Muscle of back (tissue), 13 donors: ENCODE measurements at places on chromosomes 5 and 9. TPM values are rescaled to one million over a fixed set of nuclear protein-coding genes. Genes with fewer than 3 reads are reported as not detected.

ADGRD2 gene
- polyA plus RNA-seq = not detected

ADGRV1 gene
- polyA plus RNA-seq = 1.4 TPM

PPP2R2B gene
- polyA plus RNA-seq = 6.0 TPM

PKD2L2 gene
- polyA plus RNA-seq = 0.52 TPM

SAXO1 gene
- 0.16 TPM for polyA plus RNA-seq

PHYHD1 gene
- polyA plus RNA-seq = 42.1 TPM

SLU7 gene
- 36.7 TPM for polyA plus RNA-seq

SVEP1 gene
- polyA plus RNA-seq = 24.5 TPM

PCDHB2 gene
- polyA plus RNA-seq = 4.5 TPM

ENTPD8 gene
- 0.71 TPM for polyA plus RNA-seq

- no peak for DNase-seq
Observed at GRCh38 chr9:97904725-97905124, 17.6 kb downstream of the TRMO start.

GRCh38 chr5:82295959-82296531 lies 17.9 kb upstream of the RPS23 start:
- no peak for DNase-seq

- peak; percentile 58 for DNase-seq
Observed at GRCh38 chr9:127059765-127060361, 62.6 kb downstream of the ANGPTL2 start.

- DNase-seq = no peak
Observed at GRCh38 chr5:92553326-92553725, 1027.7 kb downstream of the NR2F1-AS1 start.

DNA sequence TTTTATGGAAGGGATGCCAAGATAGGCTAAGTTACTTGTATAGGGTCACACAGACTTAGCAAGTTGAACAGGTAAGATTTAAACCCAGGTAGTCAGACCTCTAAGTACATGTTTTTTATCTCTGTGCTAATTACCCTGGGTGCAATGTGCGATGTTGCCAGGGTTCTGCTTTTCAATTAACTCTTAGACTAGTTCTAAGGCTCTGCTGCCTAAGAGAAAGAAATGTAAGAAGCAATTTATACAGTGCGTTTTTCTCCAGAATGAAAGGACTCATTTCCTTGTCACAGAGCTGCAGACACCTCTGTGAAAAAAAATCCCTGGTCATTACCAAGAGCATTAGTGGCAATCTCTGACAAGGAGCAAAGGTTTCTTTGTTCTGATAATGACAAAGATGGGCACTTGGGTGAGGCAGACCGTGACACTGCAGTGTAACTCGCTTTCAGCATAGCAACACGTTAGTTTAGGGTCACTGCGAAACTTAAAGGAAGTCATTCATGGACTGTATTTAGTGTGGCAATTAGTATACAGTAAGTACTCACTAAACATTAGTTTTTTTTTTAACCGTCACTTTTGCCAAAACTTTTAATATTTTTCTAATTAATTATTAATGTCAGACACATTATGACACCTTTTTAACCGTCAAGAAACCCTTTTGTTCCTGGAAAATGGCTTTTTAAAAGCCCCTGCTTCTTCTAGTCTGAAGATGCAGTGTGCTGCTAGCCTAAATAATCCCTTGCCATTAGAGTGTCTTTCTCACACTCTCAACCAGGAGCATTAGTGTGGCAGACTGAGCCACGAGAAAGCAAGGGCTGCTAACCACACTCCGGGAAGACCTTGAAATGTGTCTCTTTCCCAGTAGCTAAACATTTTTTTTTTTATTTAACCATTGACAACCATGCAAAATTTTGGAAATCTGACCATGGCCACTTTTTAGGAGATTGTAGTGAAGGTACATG lies 520.0 kb upstream of the C9orf72 start:
- no peak for DNase-seq

GRCh38 chr9:37464006-37464405 lies 1.2 kb downstream of the ZBTB5 start:
- DNase-seq = no peak

DNA sequence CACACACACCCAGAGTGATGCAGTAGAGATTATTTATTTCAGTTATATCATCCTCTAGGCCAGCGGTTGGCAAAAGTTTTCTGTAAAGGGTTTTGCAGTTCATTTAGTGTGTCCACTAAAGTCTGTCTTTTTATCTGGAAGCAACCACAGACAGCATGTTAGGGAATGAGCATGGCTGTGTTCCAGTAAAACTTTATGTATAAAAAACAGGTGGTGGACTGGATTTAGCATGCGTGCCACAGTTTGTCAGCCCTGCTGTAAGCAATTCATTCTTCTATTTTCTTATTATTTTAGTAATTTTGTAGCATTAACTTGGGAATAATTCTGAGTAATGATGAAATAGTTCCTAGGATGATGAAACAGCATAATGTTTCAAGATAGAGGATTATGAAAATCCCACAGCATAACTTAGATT lies 51.7 kb downstream of the CCNH start:
- peak; percentile 18 for DNase-seq

- DNase-seq = no peak
Observed at GRCh38 chr9:125521462-125522327, 185.3 kb downstream of the MAPKAP1 start.

DNA sequence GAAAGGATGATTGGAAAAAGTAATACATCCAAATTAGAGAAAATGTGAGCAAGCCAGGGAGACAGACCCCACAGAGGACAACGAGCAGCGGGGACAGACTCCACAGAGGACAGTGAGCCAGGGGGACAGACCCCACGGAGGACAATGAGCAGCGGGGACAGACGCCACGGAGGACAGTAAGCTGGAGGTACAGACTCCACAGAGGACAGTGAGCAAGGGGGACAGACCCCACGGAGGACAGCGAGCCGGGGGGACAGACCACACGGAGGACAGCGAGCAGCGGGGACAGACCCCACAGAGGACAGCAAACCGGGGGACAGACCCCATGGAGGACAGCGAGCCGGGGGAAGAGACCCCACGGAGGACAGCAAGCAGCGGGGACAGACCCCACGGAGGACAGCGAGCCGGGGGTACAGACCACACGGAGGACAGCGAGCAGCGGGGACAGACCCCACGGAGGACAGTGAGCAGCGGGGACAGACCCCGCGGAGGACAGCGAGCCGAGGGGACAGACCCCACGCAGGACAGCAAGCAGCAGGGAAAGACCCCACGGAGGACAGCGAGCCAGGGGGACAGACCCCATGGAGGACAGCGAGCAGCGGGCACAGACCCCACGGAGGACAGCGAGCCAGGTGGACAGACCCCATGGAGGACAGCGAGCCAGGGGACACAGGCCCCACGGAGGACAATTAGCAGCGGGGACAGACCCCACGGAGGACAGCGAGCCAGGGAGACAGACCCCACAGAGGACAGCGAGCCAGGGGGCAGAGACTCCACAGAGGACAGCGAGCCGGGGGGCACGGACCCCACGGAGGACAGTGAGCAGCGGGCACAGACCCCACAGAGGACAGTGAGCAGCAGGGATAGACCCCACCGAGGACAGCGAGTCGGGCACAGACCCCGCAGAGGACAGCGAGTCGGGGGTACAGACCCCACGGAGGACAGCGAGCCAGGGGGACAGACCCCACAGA lies 1.9 kb upstream of the ZDHHC11 start:
- DNase-seq = no peak

- no peak for DNase-seq
Observed at GRCh38 chr5:146993876-146994530, 115.4 kb upstream of the PPP2R2B start.

- DNase-seq = no peak
Observed at GRCh38 chr5:60287174-60287771, 393.7 kb upstream of the PDE4D start.

DNA sequence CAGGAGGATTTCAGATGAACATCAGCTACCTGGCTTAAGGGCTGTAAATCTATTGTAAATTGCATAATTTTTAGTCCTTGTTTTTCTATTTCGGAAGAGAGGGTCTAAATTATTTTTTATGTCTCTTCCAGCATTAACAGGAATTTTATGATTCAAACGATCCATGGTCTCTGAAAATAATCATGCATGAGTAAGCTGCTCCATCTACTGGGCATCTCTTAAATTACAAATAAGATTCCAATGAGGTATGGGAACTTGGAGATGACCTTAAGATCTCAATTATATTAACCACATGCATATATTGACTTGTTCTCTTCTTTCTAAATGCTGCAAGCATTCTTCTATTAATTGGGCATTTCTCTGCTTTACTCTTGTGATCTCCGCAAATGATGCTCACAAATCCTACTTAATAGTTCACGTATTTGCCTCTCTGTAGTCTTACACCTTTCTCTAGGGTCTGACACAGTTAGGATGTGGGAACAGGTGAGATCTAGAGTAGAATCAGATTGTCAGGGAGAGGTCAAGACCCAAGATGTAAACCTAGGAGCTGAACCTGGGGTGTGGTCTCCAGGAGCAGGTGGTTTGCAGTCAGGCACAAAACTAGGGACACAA lies 86.9 kb downstream of the NUDT12 start:
- DNase-seq = peak; percentile 43

DNA sequence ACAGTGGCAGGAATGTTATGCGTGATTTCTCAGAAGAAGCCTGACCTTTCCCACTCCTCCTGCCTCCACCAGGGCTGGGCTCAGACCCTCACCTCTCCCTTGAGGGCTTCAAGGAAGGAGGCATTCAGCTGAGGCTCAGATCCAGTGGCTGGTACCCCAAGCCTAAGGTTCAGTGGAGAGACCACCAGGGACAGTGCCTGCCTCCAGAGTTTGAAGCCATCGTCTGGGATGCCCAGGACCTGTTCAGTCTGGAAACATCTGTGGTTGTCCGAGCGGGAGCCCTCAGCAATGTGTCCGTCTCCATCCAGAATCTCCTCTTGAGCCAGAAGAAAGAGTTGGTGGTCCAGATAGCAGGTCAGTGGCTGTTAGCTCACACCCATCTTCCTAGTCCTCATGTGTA lies 9.9 kb downstream of the BTNL9 start:
- DNase-seq = no peak

DNA sequence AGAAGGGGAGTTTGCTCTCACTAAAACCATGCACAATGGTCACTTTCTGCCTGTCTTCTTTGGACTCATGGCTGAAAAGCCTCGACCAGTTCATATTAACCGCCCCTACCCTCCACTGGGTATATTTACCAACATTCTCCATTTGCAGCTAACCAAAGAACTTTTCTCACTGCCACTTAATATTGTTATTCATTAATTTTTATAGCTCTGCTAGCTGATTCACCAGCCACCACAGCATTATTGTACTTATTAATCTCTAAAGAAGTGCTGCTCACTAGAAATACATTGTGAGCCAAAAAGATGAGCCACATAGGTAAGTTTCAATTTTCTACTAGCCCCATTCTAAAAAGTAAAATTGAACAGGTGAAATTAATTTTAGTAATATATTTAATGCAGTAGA lies 33.4 kb upstream of the SMIM32 start:
- DNase-seq = no peak

GRCh38 chr9:132311978-132312377 lies 42.8 kb downstream of the SETX start:
- no peak for DNase-seq

GRCh38 chr9:34267660-34268059 lies 61.4 kb downstream of the KIF24 start:
- DNase-seq = no peak

GRCh38 chr5:119037496-119038215 lies 33.2 kb upstream of the DMXL1 start:
- DNase-seq = no peak

DNA sequence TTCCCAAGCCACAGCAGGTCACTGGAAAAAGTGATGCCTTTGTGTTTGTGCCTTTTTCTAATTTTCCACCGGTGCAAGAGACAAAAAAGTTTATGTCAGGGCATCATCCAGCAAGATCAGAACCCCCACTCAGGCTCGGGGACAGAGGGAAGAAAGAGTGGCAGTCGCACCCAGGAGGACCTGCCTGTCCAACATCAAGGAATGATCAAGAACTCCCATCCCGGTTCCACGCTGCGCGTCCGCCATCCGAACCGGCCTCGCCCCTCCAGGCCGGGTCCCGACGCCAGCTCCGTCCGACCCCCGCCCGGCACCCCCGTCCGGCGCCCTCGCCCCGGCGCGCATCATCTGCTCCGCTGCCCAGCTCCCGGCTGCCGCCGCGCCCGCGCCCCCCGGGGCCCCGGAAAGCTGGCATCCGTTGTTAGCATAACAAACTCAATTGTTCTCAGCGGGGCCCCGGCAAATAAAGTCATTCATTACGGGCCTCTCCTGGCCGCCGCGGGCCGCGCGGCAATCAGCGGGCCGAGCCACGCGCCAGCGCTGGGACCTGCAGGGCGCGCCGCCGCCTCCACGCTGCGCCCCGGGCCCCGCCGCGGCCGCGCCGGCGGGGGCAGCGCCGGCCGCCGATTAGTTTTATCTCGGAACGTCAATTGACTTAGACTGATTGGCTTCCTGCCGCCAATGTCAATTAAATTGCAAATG lies 48.1 kb downstream of the PAX5 start:
- no peak for DNase-seq

DNA sequence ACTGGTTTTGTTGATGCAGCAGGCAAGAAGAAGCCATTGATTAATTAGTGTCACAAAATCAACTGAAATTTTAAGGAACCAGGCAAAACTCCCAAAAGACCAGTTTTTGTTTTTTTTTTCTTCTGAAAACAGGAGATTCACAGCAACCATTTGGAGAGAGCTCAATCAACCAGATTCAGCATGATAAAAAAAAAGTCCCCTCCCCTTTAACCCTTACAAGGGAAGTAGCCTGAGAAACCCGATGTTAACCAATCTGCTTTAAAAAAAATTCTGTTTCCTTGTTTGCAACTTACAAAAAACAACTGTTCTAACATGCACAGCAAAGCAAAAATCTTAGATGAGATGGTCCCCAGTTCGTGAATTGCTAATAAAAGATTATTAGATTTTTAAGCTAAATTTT lies 59.7 kb downstream of the HMHB1 start:
- DNase-seq = no peak

DNA sequence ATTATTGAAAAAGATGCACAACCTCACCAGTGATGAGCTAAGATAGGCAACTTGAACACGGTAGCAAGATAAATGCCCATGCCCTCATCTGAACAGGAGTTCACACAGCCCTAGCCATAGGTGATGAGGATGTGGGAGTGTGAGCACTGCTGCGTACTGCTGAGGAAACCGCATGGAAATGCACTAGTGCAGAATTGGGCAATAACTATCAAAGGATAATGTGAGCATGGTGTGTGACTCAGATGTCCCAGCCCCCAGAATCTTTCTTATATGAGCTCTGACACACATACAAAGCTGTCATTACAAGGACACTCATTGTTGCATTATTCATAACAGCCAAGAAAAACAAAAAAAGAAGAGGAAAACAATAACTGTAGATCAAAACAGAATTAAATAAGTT lies 521.2 kb downstream of the IRX1 start:
- DNase-seq = no peak

- DNase-seq = no peak
Observed at GRCh38 chr9:27560457-27560856, 12.8 kb downstream of the C9orf72 start.
